ENCODE measurements at places on chromosomes 4 and X. TPM values are rescaled to one million over a fixed set of nuclear protein-coding genes. Genes with fewer than 3 reads are reported as not detected.

- no peaks in the 10 kb centered on the region for H3K27me3 ChIP-seq
- no peak overlapping the region for H3K4me3 ChIP-seq
- H3K36me3 ChIP-seq = no peaks in the 10 kb centered on the region
- H3K4me1 ChIP-seq = no peaks in the 10 kb centered on the region
- H3K27ac ChIP-seq = no peak overlapping the region
- no peak for DNase-seq
Measured at GRCh38 chr4:103104886-103105285, 5.3 kb upstream of the BDH2 start.

DNA sequence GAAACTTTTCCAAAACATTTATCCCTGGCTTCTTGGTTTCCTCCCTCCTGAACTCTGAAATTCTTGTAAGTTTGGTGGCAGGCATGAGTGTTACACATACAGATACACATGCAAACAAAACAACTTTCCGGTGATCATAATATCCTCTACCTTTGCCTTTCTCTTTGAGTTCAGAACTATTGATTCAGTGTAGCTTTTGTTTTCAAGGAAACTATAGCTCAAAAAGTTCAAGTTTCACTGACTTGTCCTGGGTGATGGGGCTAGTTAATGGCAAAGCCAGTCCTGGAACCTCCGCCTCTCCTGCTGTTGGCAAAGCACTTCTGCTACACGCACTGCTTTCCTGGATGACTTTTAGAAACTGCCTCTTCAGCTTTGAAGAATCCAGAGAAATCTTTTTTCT, 177.3 kb upstream of the FAT1 start:
- no peak overlapping the region for H3K27ac ChIP-seq
- H3K36me3 ChIP-seq = no peaks in the 10 kb centered on the region
- no peaks in the 10 kb centered on the region for H3K27me3 ChIP-seq
- no peak overlapping the region for H3K4me3 ChIP-seq
- DNase-seq = no peak
- peaks cover 21% of the 10 kb centered on the region for H3K4me1 ChIP-seq

GRCh38 chrX:54639018-54639345, 109.0 kb downstream of the GNL3L start:
- H3K36me3 ChIP-seq = no peaks in the 10 kb centered on the region
- H3K27ac ChIP-seq = peak overlapping the region; percentile 75
- H3K4me1 ChIP-seq = no peaks in the 10 kb centered on the region
- H3K4me3 ChIP-seq = peak overlapping the region; percentile 41
- H3K27me3 ChIP-seq = no peaks in the 10 kb centered on the region

REPS2 gene
- 37.0 TPM for total RNA-seq

Measured in transverse colon (tissue), 4 donors.